ENCODE measurements at places on chromosomes 7 and 10.

DNA sequence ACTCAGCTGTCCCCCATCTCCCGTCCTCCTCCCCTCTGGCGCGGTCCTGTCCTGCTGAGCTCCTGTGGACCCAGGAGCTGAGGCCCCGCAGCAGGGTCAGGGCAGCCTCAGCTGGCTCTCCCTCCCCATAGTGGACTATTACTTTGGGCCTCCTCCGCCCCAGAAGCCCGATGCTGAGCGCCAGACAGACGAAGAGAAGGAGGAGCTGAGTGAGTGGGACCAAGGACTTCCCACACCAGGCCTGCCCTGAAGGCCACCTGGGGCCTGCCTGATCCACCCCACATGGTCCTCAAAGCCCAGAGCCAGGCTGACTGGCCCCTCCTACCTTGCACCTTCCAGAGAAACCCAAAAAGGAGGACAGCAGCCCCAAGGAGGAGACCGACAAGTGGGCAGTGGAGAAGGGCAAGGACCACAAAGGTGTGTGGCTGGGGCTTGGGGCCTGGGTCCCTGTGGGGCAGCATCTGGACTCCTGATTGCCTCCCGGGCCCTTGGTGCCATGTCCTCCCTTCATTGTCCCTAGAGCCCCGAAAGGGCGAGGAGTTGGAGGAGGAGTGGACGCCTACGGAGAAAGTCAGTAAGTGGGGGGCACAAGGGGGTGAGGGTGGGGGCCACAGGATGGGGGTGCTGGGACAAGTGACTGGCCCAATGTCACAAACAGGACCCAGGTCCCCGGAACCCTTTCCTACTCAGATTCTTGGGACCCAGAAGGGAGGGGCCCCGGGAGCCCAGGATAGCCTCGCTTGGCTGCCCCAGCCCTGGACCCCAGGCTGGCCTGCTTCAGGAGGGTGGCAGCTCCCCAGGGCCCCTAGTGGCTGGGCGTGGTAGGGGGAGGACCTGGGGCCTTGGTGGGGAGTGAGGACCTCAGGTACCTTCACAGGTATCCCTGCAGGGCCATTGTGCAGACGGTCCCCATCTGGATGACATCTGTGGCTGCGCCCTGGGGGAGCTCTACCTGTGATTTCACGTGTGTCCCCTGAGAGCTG is 4.9 kb downstream of the AEBP1 start:
- no peak for DNase-seq

- DNase-seq: no peak
These were observed 58.1 kb downstream of the CCNY start for GRCh38 chr10:35394411-35394851.

GRCh38 chr7:30635798-30636197 is 41.1 kb downstream of the GARS1 start:
- no peak for DNase-seq

DNA sequence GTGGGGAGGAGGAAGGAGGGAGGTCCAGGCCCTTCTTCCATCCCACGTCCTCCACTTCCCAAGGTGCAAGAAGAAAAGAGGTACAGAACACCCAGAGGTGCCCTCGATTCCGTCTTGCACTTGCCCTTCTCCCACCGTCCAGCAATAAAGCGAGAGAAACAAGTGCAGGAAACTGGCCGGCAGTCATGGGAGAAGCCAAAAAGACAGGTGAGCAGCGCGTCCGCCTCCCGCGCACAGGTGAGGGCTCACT is 1.3 kb downstream of the C10orf95 start:
- DNase-seq: no peak

GRCh38 chr7:4236389-4236788 is 445.7 kb upstream of the FOXK1 start:
- no peak for DNase-seq

- no peak for DNase-seq
These were observed 19.9 kb upstream of the ZNF138 start for GRCh38 chr7:64774204-64774842.

GRCh38 chr7:38744746-38745145 is 113.6 kb upstream of the AMPH start:
- peak; percentile 85 for DNase-seq

DNA sequence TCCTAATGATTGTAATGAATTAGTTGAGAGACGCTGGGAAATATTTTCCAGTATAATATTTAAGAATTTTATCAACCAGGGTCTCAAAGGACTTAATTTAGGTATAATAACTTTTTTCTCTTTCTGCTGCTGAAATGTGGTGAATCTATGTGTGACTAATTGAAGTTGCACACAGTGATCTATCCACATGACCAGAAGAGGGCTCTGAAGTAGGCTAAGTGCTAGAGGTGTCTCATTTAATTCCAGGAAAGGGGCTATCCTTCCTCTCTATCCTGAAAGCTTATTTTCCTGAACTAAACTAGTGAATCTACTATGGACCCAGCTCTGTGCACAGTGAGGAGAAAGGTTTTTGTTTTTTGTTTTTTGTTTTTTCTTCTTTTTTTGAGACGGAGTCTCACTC is 294.4 kb upstream of the MYO3A start:
- no peak for DNase-seq

- no peak for DNase-seq
These were observed 9.7 kb downstream of the SP8 start for GRCh38 chr7:20776942-20777341.

DNA sequence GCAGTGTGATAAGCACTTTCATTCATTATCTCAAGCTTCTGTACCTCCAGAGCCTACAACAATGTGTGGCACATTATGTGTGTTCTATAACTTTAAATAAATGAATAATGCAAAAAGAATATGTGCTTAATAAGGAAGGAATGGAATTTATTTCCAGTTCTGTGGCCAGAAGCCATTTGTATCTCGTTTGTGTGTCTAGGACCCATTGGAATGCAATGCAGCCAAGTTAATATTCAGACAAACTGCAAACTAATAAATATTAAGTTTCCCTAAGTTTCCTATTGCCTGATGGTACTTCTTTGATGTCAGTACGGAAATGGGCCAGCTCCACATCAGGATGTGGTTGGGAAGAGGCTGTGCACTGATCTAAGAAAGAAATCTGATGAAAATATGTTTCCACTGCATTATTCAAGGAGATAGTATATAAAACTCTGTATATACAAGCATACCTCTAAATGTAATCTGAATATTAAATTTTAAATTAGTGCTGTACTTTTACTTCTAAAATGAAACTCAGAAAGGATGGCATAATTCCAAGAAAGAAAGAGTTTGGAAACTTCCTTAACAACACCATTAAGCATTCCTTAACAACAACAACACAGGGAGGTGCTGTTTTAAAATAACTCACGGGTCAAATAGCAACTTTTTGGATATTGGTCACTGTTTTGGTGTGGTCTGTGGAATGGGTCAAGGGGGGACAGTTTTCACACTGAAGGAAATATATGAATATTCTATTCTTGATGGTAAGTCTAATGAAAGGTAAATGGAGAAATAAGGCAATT is 29.4 kb upstream of the ANKRD30A start:
- no peak for DNase-seq

GRCh38 chr10:4213441-4213840 is 428.4 kb upstream of the KLF6 start:
- DNase-seq: no peak

- DNase-seq: no peak
These were observed 181.2 kb upstream of the PRSS58 start for GRCh38 chr7:142438923-142439515.

- DNase-seq: no peak
These were observed 3.2 kb downstream of the GLI3 start for GRCh38 chr7:42233695-42234331.
